Activated T-helper 17 cell treated with anti-CD3 and anti-CD28 coated beads, Interleukin-2, amount 50 U/mL, for 72 hours (primary cell): ENCODE measurements at places on chromosomes 6 and 20.

GRCh38 chr6:53744321-53744720 is 50.5 kb upstream of the LRRC1 start:
- no peak for ATAC-seq

GRCh38 chr20:32823737-32824588 is 4.2 kb downstream of the MAPRE1 start:
- ATAC-seq: no peak

DNA sequence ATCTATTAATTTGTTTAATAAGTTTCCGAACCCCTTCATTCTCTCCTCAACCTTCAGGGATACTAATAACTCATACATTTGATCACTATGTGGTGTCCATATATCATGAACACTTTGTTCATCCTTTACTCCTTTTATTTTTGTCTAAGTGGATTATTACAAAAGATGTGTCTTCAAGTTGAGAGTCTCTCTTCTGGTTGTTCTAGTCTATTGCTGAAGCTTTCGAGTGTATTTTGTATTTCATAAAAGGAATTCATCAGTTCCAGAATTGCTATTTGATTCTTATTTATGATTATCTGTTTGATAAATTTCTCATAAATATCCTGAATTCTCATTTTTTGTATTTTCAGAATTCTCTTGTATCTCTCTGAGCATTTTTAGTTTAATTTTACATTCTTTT is 96.5 kb upstream of the RUNX2 start:
- ATAC-seq: no peak

- no peak for ATAC-seq
These were observed 33.8 kb upstream of the KIF25 start for GRCh38 chr6:167963589-167964057.

GRCh38 chr6:138105880-138106664 is 1.1 kb downstream of the PERP start:
- no peak for ATAC-seq

DNA sequence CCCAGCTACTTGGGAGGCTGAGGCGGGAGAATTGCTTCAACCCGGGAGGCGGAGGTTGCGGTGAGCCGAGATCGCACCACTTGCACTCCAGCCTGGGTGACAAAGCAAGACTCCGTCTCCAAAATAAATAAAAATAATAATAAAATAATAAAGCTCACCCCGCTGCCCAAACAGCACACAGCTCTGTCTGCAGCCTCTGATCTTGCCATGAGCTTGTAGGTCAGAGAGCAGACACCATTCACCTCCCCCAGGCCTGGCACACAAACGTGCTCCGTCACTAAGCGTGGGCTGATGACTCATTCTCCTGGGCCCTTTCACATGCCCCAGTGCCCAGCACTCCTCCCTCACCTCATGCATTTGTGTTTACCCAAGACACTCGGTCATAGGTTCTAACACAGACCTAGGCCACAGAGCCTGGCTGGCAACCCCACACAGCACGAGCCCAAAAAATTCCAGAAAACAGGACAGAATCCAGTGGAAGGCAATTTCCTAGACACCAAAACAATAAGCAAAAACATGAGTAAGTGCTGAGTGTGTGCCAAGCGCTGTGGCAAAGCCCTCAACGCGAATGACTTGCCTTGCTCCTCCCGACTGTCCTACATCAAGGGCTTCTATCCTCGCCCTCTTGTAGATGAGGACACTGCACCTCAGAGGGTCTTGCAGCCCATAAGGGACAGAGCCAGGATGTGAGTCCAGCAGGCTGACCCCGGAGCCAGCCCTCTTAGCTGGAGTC is 18.0 kb downstream of the ATP9A start:
- peak; percentile 98 for ATAC-seq

GRCh38 chr6:168387911-168388310 is 53.1 kb upstream of the SMOC2 start:
- ATAC-seq: no peak

- peak; percentile 56 for ATAC-seq
These were observed 48.3 kb upstream of the IPCEF1 start for GRCh38 chr6:154404791-154405400.

GRCh38 chr6:7243179-7243981 is 69.6 kb downstream of the SSR1 start:
- ATAC-seq: peak; percentile 58

DNA sequence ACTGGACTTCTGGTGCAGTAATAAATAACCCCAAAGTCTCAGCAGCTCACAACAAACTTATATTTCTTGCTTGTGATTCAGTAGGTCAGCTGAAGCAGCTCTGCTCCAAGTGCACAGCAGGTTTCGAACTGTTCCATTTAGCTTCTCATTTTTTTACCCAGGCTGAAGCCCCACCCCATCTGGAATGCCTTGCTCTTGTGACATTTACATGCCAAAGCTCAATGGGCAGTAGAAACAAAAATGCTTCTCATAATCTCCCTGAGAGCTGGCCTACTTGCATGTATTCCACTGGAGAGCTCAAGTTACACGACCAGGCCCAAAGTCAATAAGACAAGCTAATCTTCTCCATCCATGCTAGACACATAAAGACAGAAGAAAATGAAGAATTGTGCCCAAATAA is 165.2 kb downstream of the HAO1 start:
- ATAC-seq: no peak

- no peak for ATAC-seq
These were observed 146.7 kb upstream of the ID4 start for GRCh38 chr6:19690325-19691075.

- no peak for ATAC-seq
These were observed 1323.1 kb upstream of the CITED2 start for GRCh38 chr6:140697585-140697984.
